ENCODE measurements at places on chromosomes 1 and 21.

- DNase-seq, result no peak
Observed at GRCh38 chr1:244150665-244151064, 99.6 kb downstream of the ZBTB18 start.

- no peak for DNase-seq
Observed at GRCh38 chr1:191490303-191490702, 668.0 kb upstream of the RGS18 start.

GRCh38 chr21:24204641-24205040, 1402.6 kb downstream of the MRPL39 start:
- DNase-seq, result no peak

- DNase-seq, result no peak
Observed at GRCh38 chr1:15083578-15083977, 70.0 kb upstream of the TMEM51 start.

DNA sequence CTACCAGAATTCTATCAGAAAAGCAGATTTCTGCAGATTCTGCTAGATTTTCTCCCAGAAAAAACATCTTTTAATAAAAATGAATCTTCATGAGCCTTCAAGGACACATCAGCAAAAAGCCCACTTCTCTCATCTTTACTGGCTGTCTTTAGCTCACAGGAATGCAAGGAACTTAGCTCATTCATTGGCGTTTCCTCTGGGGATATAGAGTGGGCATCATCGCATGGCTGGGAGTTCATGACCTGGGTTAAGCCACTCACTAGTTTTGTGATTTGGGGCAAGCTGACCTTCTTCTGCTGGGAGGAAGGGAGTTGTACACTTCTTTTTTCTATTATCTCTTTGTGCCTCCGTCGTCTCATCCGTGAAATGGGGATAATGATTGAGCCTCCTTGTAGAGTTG, 149.7 kb downstream of the KAZN start:
- no peak for DNase-seq

DNA sequence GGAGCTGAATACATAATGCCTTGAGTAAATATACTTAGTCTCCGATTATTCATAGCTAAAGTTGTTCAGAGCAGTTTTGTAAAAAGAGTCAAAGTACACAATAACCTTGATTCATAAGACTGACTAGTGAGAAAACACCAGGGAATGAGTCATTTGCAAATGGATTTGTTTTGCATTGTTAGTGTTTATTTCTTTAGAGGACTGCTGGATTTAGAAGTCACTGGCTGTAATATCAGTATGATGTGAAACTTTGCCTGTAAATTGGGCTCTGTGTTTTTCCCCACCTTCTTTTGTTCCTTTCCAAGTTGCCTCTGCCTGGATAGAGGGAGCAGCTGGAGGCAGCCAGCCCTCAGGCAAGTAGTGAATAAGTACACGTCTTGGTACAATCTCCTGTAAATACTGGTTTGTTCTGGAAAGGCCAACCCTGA, 474.7 kb downstream of the NUF2 start:
- DNase-seq, result no peak

- no peak for DNase-seq
Observed at GRCh38 chr1:9730096-9730901, 78.8 kb downstream of the PIK3CD start.

DNA sequence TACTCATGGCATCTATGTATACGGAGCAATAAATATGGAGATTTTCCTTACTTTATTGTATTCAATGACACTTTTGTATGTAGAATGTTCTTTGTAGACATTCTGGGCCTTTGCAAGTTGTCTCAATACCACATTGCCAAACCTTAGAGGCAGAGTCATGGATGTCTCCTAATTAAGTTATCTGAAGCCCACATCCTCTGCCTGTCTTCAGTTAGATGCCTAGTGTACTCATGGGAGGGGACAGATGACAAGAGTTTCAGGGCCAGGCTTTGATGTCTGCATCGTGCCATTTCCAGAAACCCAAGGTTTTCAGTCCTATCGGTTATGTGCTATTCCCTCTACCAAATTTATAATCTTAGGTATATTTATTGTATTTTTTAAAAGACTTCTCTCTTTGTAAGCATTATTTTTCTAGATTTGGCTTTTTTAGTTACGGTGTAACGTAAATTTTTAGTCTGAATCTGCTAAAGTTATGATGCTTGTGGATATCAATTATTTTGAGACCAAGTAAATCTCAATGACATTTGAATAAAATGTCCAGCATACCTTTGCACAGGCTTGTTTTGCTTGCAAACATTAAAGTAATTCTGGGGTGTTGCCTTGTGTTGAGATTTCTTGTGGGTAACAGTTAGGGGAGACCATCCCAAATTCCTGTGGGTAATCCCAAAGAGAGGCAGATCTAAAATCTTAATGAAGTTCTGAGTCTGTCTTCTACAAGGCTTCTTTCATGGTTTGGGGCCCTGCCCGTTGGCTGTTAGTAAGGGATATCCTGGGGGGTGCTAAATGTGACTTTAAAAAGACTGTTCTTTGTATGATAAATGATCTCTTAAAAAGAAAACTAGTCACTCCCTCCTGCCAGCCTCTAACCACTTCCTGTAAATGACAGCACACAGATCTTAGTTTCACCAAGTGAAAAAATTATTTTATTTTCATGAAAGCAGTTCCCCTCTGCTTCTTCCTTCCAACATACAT, 8.0 kb upstream of the MACF1 start:
- DNase-seq, result peak; percentile 49

- DNase-seq, result no peak
Observed at GRCh38 chr1:2501041-2501819, 25.1 kb downstream of the PLCH2 start.

DNA sequence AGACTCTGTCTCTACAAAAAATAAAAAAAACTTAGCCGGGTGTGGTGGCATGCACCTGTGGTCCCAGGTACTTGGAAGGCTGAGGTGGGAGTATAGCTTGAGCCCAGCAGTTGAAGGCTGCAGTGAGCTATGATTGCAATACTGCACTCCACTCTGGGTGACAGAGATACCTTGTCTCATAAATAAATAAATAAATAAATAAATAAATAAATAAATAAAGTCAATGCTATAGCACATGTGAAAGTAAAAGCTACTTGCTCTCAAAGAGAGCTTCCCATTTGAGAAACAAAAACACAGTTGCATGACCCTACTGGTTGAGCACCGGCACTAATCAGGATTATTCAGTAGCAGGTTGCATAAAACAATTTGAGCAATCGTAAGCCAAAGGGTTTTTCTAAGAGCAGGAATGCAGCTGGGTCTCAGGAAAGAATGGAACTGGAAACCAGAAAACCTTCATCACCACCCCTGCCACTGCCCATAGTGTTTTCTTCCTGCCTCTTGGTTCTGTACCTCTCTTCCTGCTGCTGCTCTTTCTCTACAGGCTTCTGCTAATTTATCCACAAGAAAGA, 29.3 kb upstream of the DNAH14 start:
- no peak for DNase-seq

DNA sequence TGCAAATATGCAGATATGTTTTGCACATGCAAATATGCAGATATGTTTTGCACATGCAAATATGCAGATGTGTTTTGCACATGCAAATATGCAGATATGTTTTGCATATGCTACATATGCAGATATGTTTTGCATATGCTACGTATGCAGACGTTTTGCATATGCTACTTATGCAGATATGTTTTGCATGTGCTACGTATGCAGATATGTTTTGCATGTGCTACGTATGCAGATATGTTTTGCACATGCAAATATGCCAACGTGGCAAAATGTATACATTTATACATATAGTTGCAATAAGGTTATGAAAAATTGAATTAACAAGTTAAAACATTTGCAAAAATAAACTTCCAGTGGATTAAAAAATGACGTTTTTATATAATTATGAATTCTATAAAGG, 30.8 kb upstream of the TP53BP2 start:
- no peak for DNase-seq

DNA sequence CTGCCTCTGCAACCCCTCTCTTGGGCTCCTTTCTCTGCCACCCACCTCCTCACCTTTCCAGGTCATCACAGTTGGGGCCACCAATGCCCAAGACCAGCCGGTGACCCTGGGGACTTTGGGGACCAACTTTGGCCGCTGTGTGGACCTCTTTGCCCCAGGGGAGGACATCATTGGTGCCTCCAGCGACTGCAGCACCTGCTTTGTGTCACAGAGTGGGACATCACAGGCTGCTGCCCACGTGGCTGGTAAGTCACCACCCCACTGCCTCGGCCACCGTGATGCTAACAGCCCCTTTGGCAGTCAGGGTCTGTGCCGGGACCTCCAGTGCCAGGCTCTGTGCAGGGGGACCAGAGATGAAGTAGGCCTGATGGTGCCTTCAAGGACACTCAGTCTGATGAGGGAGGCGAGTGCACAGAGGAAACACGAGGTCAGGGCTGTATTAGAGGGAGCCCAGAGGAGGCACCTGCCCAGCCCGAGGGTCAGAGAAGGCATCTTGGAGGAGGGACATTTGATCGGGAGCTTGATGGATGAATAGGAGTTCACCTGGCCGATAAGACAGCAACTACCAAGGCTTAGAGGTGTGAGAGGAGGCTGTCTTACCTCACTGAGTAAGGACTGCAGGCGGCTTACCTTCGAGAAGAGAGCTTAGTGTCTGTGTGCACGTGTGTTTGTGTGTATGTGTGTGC, 18.1 kb downstream of the PCSK9 start:
- DNase-seq, result no peak

DNA sequence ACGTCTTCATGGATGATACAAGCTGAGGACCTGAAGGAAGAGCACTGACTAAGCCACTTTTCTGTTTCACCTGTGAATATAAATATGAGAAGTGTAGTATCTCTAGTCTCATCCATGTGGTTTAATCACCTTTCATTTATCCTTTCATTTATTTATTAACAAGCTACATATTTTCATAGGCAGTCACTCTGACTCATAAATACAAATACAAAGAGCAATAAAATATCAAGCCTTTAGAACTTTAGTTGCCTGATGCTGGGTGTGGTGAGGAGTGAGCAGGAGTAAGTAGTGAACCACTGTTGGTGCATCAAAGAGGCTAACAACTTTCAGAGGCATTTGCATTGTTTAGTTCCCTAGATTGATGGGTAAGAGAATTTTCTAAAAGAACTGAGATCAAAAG, 269.0 kb upstream of the C1orf87 start:
- no peak for DNase-seq

GRCh38 chr1:54475357-54475881, 69.2 kb upstream of the SSBP3 start:
- DNase-seq, result peak; percentile 21

DNA sequence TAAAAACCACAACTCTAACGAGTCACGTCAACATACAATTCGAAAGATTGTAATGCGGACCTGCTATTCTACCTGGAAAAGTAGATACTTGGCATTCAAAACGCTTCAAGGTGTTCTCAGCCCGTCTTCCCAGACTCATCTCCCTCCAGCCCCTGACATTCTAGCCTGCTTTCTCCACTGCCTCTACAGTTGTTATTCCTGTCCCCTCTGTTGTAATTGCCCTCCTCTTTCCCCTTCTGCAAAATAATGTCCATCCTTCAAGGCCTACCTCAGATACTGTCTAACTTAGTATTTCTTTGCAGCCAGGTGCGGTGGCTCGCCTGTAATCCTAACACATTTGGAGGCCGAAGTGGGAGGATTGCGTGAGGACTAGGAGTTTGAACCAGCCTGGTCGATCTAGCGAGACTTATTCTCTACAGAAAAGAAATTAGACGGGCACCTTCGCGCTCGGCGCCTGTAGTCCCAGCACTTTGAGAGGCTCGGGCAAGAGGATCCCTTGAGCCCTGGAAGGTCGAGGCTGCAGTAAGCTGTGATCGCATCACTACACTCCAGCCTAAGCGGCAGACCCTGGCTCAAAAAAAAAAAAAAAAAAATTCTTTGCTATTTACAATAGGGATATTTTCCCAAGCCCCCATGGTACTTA, 756 bp upstream of the RBM34 start:
- no peak for DNase-seq

DNA sequence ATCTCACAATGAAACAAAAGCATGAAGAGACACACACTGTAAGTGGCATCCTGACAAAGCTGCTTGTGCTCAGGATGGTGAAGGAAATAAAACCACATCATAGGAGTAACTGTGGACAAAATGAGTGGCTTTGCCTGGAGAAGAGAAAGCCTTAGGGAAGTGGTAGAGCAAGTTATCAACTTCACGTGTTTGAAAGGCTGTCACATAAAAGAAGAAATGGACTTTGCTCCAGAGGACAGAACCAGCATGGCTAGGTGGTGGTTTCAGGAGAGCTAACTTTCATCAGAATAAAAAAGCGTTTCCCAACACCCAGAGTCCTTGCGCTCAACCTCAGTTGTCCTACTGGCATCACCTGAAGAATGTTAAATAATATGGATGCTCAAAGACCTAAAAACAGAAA, 139.9 kb downstream of the SETD4 start:
- DNase-seq, result no peak

DNA sequence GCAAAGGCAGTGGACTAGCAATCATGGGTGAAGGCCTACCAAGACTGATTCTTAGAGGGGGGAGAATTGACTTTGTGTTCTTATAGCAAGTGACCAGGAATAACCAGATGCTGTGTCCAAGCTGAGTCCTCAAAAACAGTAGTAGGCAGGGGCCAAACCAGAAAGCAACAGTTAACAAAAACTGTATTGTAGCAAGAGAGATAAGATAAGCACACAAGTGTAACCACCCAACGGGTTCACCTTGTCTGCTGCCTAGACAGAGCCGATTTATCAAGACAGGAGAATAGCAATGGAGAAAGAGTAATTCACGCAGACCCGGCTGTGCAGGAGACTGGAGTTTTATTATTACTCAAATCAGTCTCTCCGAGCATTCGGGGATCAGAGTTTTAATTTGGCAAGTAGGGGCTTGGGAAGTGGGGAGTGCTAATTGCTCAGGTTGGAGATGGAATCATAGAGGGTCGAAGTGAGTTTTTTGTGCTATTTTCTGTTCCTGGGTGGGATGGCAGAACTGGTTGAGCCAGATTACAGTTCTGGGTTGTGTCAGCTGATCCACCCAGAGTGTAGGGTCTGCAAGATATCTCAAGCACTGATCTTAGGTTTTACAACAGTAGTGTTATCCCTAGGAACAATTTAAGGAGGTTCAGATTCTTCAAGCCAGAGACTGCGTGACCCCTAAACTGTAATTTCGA, 8.3 kb upstream of the CSRP1 start:
- no peak for DNase-seq

DNA sequence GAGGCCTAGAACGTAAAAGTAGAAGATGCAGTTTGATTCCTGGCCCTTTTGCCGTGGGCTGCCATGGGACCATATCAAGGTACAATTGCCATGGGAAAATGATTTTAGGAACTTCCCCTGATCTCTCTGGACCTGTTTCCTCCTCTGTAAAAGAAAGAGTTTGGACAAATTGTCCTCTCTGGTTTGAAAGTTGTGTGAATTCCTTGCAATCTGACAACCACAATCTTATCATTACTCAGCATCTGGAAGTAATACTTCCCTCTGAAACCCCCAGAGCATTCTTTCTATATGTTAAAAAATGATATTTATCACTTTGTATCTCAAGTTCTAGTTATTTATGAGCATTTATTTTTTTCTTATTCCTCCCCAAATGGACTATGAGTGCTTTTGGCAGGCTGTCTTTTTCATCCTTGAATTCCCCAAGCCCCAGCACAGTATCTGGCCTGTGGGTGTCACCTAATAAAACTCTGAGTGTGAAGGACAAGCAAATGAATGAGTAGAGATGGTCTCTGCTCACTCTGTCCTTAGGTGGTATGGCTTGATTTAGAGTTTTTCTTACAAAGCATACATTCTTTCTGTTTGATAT, 181.1 kb downstream of the DYRK1A start:
- DNase-seq, result no peak

GRCh38 chr1:193031431-193031830, 27.7 kb downstream of the UCHL5 start:
- DNase-seq, result no peak

All from activated T-cell treated with anti-CD3 and anti-CD28 coated beads for 4 hours (primary cell).